ENCODE measurements at places on chromosomes 2 and 18.

- no peak for DNase-seq
These were observed 97.8 kb downstream of the HDAC4 start for GRCh38 chr2:239302808-239303557.

GRCh38 chr2:183463821-183464220, 339.6 kb downstream of the NUP35 start:
- DNase-seq: no peak

DNA sequence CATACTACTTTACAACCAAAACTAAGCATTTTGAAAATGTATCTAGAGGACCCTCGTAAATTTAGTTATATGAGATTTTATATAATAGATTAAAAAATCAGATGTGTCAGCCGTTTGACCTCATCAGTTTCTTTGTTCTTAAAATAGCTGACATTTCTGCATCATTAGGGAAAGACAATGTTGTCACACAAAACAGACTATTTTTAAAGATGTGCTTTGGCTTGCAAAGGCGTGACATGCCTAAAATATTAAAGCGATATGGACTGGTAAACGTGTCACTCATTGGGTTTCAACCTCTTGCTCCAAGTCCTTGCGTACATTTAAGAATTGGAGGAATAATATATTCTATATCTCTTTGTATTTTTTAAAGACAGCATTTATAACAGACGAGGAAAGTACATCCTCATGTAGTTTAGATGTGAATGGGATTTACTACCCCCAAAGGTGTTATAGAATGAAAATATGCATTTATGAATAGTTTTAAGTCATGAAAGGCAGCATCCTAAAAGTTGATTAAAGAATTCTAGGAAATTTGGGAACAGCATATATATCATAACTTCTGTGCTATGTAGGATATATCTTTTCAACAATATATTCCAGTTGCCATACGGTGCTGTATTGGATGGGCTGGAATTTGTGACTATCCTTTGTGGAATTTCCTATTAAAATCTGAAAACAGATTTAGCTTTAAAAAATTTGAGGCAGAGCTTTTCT, 3.8 kb downstream of the MYL12A start:
- DNase-seq: no peak

DNA sequence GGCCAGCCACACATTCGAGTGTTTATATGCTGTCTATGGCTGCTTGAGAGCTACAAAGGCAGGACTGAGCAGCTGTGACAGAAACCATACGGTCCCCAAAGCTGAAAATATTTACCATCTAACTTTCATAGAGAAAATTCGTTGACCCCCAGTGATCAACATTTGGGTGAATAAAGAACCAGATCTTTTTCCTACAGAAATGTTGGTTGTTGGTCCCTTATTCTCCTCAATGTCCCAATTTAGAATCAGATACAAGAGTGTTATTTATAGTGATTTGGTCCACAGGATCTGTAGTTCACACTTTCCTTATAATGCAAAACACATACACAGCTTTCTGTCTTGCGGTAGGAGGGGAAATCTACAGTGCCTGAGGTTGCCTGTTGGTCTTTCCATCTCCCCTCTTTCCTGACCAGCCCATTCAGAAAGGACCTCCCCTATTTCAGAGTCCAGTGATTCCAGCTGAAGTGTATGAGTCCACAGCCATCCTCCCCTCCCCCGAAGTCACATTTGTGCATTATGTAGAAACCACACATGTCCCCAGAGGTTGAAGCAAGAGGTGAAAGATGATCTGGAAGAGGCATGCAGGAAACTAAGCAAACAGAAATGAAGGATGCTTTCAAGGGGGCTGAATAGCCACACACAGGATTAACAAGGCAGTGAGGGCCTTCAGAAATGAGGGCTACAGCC, 61.9 kb downstream of the SPRED2 start:
- no peak for DNase-seq

- no peak for DNase-seq
These were observed 39.5 kb upstream of the DYNAP start for GRCh38 chr18:54551590-54551989.
